NCI-H526 treated with DMSO at 0.1 percent for 48 hours (cell line): ENCODE measurements at places on chromosomes 2 and 18.

GRCh38 chr2:101766871-101767739 is 69.6 kb downstream of the MAP4K4 start:
- DNase-seq: no peak

DNA sequence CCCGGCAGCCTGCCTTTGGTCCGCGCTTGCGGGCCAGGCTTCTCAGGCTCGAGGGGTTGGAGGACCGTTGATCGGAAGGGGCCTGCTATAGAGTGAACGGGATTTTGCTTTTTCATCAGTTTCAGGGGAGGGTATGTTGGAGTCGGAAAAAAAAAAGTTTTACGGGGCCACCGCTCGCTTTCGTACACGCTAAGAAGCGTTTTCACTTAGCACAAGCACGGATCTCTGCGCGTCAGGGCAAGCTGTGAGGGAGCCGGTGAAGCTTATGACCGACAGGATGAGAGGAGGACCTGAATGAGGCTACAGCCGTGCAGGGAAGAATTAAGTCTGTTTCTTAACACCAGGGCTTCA is 443 bp downstream of the CPSF3 start:
- peak; percentile 18 for DNase-seq

DNA sequence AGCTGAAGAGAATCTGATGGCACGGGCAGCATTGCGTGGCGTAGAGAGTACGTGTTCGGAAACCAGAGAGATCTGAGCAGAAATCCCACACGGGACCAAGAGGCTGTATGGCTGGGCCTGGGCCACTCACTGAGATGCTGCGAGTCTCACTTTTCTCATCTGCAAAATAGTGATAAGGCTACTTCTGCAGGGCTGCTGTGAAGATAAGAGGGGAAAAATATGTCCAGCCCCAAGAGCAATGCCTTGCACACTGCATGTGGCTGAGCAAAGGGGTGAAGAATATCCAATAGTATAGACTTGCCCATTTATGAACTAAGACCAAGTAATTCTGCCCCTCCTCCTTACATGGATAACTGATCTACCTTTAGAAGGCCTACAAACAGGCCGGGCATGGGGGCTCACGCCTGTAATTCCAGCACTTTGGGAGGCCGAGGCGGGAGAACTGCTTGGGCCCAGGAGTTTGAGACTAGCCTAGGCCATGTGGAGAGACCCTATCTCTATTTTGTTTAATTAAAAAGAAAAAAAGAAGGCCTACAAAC is 3.1 kb downstream of the FECH start:
- DNase-seq: no peak

DNA sequence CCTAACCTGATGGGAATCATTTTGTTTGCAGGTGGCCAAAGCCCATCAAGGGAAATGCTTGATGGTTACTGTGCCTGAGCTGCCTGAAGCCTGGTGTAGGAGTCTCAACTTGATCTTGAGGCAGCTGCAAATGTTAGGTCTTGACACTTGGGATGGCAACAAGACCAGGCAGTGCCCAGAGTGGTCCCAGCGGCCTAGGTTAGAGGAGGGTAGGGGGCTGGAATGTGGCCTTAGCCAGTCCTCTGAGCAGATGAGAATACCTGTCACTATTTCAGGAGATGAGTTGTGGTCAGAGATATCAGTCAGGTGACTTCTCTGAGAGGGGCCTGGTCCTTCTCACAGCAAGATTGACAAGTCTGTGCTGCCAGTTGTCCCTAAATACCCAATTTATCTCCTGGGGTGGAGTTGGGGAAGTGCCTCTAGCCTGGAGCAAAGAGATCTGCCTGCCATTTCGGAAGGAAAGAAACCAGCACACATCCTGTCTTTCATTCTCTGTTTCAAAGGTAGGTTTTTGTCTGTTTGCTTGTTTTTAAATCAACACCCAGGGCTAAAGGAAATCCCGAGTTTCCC is 13.4 kb downstream of the SPTBN1 start:
- no peak for DNase-seq

DNA sequence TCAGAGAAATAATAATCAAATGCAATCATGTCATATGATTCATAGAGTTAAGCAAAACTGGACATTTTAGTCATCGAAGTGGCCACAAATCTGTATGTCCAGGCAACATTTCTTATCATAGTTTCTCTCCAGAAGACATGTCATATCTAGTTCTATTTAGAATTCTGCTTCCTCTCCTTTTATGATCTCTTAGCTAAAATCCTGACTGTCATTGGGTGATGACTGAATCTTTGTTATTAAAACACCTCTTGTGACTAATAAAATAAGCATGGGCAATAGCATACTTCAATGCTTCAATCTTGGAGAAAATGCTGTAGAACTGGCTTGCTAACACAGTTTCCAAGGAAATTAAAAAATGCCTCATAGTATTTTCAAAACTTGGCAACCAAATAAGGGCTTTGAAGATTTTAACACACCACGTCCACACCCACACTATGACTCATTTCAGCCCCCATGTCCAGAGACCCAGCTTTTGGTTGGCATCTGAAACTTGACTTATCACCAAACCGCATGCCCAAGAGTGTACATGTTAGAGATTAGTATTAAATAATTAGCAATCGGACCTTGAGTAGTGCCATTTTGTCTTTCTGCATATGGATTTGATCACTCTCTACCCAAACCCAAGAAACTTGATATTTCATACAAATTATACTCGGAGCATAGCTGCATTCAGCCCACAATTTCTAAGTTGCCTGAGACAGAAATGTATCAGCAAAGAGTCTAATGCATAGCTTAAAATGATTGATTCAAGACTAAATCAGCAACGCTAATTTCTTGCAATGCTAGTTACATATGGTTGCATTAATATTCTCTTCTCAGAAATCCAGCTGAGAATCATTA is 106.5 kb upstream of the ETAA1 start:
- no peak for DNase-seq

DNA sequence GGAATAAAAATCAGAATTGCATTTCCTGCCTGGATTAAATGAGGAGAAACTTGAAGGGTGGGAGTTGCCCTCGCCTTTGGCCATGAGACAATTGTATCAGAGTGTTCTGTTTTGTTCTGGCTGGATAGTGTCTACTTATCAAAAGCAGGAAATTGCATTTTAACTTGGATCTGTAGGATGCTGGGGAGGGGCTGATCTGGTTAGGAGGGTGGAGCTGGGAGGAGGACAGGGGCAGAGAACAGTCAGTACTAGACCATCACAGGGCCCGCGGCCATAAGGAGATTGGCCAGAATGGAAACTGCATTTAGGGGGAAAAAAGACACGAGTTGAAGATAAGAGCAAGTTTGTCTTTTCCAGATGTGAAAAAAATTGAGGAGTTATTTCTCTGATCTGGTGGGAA is 199.1 kb upstream of the POU3F3 start:
- no peak for DNase-seq

DNA sequence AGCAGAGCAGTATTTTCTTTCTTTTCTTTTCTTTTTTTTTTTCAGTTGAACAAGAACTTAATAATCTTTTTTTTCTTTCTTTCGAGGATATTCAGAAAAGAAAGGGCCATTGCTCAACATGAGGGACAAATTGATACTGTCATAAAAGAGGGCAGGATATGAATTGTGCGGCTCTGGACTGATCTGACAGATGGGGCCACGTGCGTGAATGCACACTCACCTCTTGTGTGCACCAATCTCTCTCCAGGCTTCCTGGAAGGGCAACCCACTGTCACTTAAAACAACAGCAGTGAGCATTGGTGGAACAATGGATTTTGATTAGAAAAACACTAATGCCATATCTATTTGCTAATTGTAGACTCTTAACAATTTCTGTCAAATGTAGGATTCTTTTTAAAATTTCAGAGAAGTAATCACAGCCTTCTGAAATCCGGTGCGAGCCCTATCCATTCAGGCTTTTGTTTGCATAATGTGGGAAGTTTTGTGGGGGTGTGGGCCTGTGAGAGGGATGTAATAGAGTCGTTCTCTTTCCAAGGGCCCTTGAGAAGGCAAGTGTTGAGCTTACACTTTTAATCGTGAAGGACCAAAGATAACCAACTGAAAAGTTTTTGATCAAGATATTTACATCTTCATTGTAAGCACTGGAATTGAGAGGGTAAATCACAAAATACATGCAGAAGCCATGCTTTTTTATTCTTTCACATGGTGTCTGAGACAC is 298.8 kb downstream of the SP3 start:
- DNase-seq: no peak

DNA sequence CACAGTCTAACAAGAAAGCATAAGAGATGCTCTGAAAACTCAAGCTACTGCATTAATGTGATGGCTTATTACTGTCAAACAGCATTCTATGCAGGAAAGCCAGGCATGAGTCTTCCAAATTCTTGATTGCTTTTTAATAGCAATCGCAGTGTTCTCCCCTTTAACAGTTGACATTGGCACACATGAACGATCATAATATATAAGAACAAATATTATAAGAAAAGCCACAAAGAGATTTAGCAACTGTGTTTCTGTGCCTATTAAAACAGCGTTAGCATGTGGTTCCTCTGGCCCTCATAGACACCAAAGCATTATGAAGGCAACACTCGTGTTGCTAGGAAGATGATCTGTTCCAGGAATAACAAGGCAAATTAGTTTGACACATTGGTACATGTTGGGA is 245.0 kb downstream of the ACKR3 start:
- no peak for DNase-seq

DNA sequence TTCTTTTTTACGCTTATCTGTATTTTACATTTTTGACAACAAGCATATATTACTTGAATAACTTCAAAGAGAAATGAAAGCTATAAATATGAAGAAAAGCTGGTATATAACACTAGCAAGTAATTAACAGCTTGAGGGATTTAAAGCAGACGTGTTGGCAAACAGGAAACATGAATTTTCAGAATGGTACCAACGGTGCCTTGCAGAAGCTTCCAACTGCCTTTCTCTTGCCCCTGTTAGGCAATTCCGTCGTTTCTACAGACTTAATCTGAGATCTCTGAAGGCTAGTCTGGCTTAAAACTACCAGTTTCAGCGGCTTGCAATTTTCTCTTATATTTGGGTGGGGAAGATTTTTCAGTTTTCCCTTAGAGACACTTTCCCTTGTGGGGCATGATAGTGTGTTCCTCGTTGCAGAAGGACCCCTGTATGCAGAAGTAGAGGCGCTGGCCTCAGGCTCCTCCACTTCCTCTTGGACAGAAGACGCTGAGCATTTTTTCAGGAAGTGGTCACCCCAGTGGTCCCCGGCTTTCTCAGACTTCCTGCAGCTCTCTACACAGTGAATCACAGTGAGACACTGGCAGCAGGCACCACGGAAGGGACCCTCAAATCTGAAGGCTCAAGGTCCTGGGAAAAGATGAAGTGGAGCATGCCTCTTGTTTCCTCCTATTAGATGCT is 56.2 kb upstream of the SLC16A14 start:
- DNase-seq: no peak
